ENCODE measurements at places on chromosomes 2 and 18.

DNA sequence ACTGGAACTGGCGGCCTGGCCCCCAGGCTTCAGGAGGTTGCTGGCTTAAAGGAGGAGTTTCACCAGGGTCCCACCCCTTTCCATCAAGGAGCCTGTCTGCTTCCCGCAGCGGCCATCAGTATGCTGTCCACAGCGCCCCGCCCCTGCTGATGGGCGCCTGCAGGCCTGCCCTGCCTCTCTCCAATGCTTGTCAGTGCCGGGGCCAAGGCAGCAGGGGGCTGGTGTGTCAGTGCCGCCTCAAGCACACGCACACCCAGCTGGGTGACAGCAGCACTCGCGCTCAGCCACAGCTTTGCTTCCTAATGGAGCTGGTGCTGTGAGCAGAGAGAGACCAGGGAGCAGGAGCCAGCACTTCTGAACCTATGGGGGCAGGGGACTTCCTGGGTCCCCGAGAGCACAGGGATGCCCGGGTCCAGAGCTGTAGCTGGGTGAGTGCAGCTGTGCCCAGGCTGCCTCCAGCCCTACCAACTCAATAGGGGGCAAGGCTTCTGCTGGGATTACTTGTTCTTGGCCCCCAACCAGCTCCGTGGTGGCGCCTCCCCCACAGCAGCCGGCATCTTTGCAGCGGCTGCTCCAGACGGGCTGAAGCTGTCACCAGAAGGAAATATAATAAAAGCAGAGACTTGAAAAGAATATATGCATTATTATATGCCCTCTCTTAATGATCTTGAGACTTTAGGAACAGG, 377.2 kb upstream of the LRATD1 start:
- DNase-seq = no peak

DNA sequence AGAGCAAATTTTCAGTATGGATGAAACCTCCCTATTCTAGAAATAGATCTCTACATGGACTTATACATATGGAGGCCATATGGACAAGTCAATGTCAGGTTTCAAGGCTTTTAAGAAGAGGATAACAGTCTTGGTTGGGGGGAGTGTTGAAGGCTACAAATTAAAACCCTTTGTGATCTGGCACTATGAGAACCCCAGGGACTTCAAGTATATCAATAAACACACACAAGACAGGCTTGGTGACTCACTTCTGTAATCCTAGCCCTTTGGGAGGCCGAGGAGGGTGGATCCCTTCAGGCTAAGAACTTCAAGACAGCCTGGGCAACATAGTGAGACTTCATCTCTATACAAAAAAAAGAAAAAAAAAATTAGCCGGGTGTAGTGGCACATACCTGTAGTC, 127.2 kb upstream of the SP5 start:
- no peak for DNase-seq

- DNase-seq = peak; percentile 20
Observed at GRCh38 chr2:174336501-174337336, 2.0 kb downstream of the SP9 start.

GRCh38 chr2:226873051-226873620, 37.3 kb downstream of the RHBDD1 start:
- DNase-seq = no peak

DNA sequence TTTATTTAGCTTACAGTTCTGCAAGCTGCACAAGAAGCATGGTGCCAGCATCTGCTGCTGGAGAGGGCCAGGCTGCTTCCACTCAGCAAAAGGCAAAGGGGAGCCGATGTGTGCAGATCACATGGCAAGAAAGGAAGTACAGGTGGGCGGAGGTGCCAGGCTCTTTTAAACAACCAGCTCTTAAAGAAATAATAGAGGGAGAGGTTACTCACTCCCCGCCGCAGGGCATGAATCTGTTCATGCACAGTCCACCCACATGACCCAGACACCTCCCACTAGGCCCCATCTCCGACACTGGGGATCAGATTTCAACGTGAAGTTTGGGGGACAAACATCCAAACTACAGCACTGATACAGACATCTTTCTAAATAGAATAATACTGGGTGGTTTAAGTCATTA, 105.8 kb downstream of the MTCL1 start:
- DNase-seq = no peak

DNA sequence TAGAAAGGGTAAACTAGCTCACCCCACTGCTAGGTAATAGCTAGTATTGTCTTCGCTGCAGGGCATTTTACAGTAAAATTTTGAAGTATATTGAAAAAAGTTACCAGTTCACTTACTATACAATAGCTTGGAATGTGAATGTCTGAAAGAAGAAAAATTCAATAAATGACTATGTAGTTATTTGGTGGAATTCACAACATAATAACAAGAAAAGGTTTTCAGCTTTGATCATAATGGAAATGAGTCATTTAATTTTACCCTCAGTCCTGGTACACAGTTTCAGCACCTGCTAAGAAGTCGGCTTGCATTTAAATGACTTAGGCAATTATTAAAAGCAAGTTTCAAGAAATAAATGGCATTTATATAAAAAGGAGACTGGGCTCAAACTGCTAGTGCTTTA, 90.4 kb downstream of the NUP35 start:
- DNase-seq = no peak

DNA sequence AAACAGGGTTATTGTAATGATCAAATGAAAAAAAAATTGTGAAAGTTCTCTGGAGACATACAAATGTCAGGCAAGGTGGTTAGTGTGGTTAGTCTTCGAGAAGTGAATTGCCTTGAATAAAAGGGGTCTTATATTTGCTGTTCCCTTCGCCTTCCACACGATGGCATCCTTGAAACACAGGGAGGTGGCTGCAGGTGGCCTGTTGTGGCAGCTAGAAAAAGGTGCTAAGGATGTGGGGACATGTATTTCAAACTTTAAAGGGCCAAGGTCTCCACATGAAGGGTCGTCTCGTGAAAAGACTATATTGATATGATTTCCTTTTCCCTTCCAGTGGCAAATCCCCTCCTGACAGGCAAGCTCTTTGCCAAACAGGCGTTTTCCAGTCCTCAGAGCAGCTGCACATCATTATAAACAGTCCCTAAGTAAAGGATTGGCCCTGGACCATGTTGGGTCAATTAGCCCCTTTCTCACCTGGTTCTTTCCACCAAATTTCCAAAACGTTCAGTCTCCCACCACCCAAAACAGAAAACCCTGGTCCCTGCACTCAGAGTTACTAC, 68.5 kb downstream of the COPS8 start:
- DNase-seq = peak; percentile 39

DNA sequence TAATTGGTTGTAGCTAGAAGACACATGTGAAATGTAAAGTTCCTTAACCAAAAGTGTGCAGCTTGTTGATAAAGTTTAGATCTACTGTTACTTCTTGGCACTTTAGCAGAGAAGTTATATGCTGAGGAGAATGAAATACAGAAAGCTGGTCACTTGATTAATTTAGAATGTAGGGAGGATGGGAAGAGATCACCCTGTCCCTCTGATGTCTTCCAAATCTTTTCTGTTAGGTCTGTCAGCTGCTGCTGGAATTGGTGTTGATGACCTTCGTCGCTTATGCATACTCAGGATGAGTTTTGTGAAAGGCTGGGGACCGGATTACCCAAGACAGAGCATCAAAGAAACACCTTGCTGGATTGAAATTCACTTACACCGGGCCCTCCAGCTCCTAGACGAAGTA, 48.0 kb downstream of the SMAD4 start:
- no peak for DNase-seq

GRCh38 chr2:28185891-28186290, 206.8 kb upstream of the FOSL2 start:
- no peak for DNase-seq

DNA sequence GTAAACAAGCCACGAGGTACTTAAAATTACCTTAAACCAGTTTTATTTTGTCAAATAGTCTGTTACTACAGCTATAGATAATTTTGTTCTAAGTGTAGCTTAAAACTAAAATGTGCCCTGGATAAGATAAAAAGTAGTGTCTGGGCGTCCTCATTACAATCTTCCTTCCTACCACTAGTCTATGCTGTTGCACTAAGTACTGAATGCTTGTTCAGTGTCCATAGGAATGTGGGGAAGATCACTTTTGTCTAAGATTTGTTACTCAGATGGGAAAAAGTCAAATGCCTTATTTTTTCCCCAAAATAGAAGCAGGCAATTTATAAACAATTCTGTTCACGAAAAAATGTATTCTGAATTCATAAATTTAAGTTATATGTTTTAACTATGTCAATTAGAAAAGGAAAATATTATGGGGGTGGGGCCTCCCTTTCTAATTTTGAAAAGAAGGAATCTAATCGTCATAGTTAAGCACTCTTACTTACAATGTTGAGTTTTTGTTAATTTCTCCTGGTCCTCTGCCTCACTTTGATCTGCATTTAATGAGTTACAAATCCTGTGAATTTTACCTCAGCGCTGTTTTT, 140.4 kb upstream of the VRK2 start:
- DNase-seq = no peak

- no peak for DNase-seq
Observed at GRCh38 chr2:54081574-54081973, 33.8 kb upstream of the ACYP2 start.

All from activated gamma-delta T cell treated with Interleukin-2 at 50 U/mL for 16 hours (primary cell).